GM12878 (cell line): ENCODE measurements at places on chromosomes 4 and X. TPM values are rescaled to one million over a fixed set of nuclear protein-coding genes. Genes with fewer than 3 reads are reported as not detected.

DNA sequence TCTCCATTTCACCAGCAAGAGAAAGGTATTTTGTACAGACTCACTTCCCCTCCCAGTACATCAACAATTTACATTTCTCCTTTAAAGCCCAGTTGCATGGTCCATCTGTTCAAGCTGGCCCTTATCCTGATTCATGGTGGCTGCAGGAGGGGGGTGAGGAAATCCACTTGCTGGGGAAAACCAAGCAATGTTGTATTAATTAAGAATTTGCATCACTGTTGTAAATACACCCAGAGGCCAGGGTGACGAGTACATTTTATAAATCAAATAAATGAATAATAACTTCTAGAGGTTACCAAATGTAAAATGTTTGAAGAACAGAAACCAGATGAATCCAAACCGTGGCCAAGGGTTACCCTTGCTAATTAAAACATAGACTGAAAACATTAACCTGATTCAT lies 395.9 kb upstream of the INTU start:
- no peak overlapping the region for H3K27ac ChIP-seq
- H3K27me3 ChIP-seq: no peaks in the 10 kb centered on the region
- H3K4me1 ChIP-seq: no peaks in the 10 kb centered on the region
- no peak for DNase-seq
- no peaks in the 10 kb centered on the region for H3K36me3 ChIP-seq

TRPC5OS gene
- total RNA-seq: not detected in 2 replicates

ALAS2 gene
- not detected in 2 replicates for total RNA-seq

DNA sequence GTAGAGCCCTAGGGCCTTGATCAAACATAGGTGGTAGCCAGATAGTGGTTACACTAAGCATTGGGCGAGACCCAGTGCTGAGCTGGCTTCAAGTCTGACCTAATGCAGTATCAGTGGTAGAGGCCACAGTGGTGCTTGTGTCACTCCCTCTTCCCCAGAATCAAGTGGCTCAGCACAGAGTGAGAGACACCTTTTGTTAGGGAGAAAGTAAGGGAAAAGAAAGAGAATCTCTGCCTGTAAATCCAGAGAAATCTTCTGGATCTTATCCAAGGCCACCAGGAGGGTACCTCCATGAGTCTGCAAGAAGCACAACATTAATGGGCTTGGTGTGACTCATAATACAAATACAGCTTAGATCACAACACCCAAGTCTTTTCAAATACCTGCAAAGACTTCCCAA lies 117.7 kb upstream of the SLC6A14 start:
- no peak for DNase-seq
- H3K4me1 ChIP-seq: no peaks in the 10 kb centered on the region
- no peak overlapping the region for H3K27ac ChIP-seq
- no peaks in the 10 kb centered on the region for H3K27me3 ChIP-seq

UGT2B10 gene
- total RNA-seq: not detected in 2 replicates

- no peak overlapping the region for H3K4me3 ChIP-seq
- DNase-seq: no peak
- H3K27me3 ChIP-seq: peaks cover 7% of the 10 kb centered on the region
Observed at GRCh38 chr4:174218127-174218790, 65.2 kb downstream of the FBXO8 start.

GRID2 gene
- total RNA-seq: not detected in 2 replicates

DNA sequence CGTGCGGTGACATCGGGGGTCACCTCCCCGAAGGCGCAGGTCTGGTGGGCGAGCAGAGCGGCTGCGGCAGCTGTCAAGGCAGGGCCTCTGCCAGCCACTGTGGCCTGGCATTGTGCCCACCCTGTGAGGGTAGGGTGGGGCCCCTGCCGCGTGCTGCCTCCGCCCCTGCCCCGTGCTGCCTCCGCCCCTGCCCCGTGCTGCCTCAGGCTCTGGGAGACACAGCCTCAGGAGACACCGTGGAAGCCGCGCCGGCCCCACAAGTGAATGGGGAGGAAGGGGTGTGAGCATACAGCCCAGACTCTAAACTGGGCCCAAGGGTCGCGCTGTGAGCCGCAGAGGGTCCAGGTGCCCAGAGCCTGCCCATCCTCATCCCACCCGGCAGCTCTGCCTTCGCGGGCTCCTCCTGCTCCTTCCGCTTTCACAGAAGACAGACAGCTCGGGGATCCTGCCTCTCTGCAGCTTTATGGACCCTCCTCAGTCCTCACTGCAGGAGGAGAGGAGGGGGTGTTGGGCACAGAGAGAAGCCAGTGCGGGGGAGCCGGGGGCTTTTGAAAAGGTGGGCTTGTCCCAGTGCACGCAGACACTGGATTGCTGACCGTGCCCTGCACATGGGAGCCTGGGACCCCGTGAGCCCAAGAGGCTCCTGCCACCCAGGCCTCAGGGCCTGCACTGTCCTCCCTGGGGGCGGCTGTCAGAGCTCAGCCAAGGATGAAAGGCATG lies 27.4 kb downstream of the PCGF3 start:
- DNase-seq: no peak
- H3K27ac ChIP-seq: no peak overlapping the region
- no peaks in the 10 kb centered on the region for H3K4me1 ChIP-seq
- H3K36me3 ChIP-seq: peaks cover 19% of the 10 kb centered on the region; the same call in 1 of the 2 replicates
- H3K27me3 ChIP-seq: no peaks in the 10 kb centered on the region

DNA sequence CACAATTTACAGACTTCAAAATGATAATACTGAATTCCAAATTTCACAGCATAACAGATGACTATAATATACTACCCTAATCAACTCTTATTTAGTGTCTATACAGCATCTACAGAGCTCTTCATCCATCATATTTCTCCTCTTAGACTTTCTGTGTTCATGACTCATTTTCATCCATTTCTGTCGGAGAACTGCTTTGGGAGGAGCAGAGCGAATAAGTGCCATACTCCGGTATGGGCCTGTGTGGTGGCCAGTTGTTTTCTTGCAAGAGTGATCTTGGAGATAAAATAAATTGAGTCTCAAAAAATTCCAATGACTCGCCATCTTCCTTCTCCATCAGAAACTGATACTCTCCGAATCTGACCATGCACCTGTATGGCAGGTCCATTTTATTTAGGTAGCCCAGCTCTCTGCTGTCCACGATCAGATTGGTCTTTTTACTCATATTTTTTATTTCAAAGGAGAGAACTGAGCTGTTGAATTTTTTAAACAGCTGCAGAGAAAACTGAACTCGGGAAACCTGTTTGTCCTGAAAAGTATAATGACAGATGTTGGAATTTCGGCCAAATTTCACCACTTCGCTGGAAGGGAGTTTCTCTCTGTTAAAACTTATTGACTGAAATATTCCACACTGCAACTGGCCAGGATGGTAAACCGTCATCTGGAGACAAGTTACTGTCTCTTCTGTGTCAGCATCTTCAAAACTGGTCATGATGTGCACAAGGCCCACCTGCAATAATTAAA lies 7.8 kb downstream of the TIFA start:
- peaks cover 33% of the 10 kb centered on the region for H3K4me1 ChIP-seq
- H3K4me3 ChIP-seq: peak overlapping the region; percentile 42; the same call in 1 of the 2 replicates
- H3K27me3 ChIP-seq: no peaks in the 10 kb centered on the region
- peak overlapping the region; percentile 99 for H3K27ac ChIP-seq
- DNase-seq: no peak

- no peaks in the 10 kb centered on the region for H3K36me3 ChIP-seq
- H3K4me3 ChIP-seq: peak overlapping the region; percentile 59; the same call in 1 of the 2 replicates
- H3K4me1 ChIP-seq: no peaks in the 10 kb centered on the region
- no peak overlapping the region for H3K27ac ChIP-seq
Observed at GRCh38 chr4:168831919-168832762, 177.9 kb downstream of the CBR4 start.

- no peak overlapping the region for H3K4me3 ChIP-seq
- H3K27ac ChIP-seq: no peak overlapping the region
- H3K36me3 ChIP-seq: no peaks in the 10 kb centered on the region
Observed at GRCh38 chr4:24003926-24004325, 114.1 kb upstream of the PPARGC1A start.

DNA sequence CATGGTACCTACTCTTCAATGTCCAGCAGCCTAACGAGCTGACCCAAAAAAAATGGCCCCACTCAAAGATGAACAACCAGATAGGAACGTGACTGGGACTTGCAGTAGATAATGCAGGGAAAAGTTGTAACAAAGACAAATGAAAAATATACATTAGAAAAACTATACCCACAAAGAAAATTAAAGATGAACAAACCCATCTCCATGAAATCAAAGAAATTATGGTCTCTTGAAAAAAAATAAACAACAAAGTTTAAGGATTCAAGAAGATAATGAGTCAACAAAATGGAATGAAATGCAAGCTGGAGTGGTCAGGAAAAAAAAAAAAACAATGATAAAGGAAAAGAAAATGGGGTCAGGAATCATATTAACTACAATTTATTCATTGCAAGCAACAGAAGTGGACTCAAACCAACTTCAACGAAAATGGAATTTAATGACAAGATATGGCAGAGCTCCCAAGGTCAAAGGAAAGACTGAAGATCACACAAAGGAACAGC lies 309.8 kb upstream of the GALNT7 start:
- no peaks in the 10 kb centered on the region for H3K36me3 ChIP-seq
- no peak overlapping the region for H3K27ac ChIP-seq
- DNase-seq: no peak
- no peaks in the 10 kb centered on the region for H3K27me3 ChIP-seq
- H3K4me3 ChIP-seq: no peak overlapping the region

DNA sequence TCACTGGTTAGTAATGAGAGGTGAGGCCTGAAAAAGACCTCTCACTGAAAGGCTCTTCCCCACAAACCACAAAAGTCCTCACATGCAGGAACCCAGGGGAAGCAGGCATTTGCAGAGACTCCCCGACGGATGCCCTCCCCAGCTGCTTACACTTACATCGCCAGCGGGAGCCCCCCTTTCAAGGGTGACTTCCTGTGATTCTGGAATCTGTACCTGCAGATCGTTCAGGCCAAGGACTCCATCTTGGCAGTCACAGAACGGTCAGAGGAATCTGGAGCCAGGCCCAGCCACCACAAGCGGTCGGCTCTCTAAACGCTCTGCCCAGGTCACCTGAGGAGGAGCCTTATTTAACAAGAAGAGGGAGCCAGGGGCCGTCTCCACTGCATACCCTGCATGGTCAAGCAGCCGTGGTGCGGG lies 71.3 kb upstream of the STS start:
- DNase-seq: no peak
- H3K4me3 ChIP-seq: no peak overlapping the region
- no peaks in the 10 kb centered on the region; the same call in 1 of the 2 replicates for H3K4me1 ChIP-seq
- H3K27ac ChIP-seq: no peak overlapping the region
- peaks cover 7% of the 10 kb centered on the region for H3K36me3 ChIP-seq

MAMLD1 gene
- not detected in 2 replicates for total RNA-seq

TBC1D9 gene
- total RNA-seq: 12.9 and 14.9 TPM in 2 replicates

EDA gene
- not detected in 2 replicates for total RNA-seq

- no peaks in the 10 kb centered on the region for H3K36me3 ChIP-seq
- no peak overlapping the region for H3K4me3 ChIP-seq
- H3K27ac ChIP-seq: no peak overlapping the region
- no peak for DNase-seq
- no peaks in the 10 kb centered on the region for H3K4me1 ChIP-seq
- no peaks in the 10 kb centered on the region for H3K27me3 ChIP-seq
Observed at GRCh38 chr4:155405059-155405458, 28.3 kb upstream of the MAP9 start.

PDLIM3 gene
- total RNA-seq: not detected in 2 replicates

- H3K27ac ChIP-seq: no peak overlapping the region
- no peaks in the 10 kb centered on the region for H3K27me3 ChIP-seq
- H3K4me3 ChIP-seq: no peak overlapping the region
- H3K4me1 ChIP-seq: no peaks in the 10 kb centered on the region
- no peak for DNase-seq
Observed at GRCh38 chr4:167775375-167775774, 317.0 kb upstream of the ANXA10 start.

ERCC6L gene
- total RNA-seq: 8.0 and 8.8 TPM in 2 replicates

GRCh38 chrX:129726307-129727111 lies 12.3 kb upstream of the XPNPEP2 start:
- H3K4me3 ChIP-seq: no peak overlapping the region
- no peak for DNase-seq
- H3K27ac ChIP-seq: no peak overlapping the region
- no peaks in the 10 kb centered on the region for H3K4me1 ChIP-seq

GRCh38 chrX:155938132-155938531 lies 57.0 kb downstream of the VAMP7 start:
- no peak overlapping the region for H3K4me3 ChIP-seq
- no peaks in the 10 kb centered on the region for H3K27me3 ChIP-seq
- no peak for DNase-seq
- H3K36me3 ChIP-seq: 0 out of 2 replicates have a peak, but pooled peaks cover 5% of the 10 kb centered on the region
- no peaks in the 10 kb centered on the region for H3K4me1 ChIP-seq

DNA sequence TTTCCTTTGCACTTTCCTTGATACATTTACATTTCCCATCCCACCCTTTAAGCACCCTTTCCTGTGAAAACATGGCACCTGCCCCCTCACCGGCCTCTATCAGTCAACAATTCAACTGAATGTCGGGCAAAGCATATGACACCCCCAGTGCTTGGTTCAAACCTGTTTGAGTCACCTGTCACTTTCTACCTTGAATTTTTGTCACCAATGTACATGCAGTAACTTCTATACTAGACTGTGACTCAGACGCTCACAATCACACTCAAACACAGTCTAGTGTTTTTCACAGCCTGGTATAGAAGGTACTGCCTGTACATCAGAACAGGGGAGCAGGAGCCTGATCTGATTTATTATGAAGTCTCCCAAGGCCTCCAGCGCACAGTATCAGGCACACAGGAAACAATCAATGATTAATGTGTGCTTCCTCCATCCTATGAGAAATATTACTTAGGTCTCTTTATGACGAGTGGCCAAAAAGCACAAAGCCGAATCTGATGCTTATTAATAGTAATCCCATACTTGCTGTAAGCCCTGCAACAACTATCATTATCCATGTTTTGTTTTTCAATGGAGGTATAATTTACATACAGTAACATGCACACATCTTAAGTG lies 49.2 kb upstream of the FAM9C start:
- peaks cover 54% of the 10 kb centered on the region for H3K4me1 ChIP-seq
- 0 out of 2 replicates have a peak overlapping the region, but pooled peaks have one; percentile 10 for H3K4me3 ChIP-seq
- H3K27me3 ChIP-seq: no peaks in the 10 kb centered on the region
- no peak for DNase-seq
- H3K27ac ChIP-seq: peak overlapping the region; percentile 100

ARX gene
- total RNA-seq: not detected in 2 replicates

DNA sequence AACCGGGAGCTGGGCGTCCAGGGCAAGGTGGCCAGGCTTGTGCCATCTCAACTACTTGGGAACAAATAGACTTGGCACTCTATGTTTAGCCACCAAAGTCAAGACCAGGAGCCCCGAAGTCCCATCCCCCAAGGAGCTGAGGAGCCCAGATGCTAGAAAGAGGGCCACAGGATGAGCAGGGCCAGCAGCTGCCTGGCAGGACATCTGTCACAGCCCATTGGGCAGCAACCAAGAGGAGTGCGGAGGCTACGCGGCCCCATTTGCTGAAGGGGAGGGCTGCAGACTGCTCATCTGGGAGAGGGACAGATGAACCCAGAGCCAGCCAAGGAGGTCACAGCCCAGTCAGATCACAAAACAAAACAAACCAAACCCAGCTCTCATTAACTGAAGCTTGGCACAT lies 22.9 kb upstream of the SOWAHD start:
- H3K4me1 ChIP-seq: no peaks in the 10 kb centered on the region
- no peaks in the 10 kb centered on the region for H3K36me3 ChIP-seq
- no peak for DNase-seq
- H3K4me3 ChIP-seq: no peak overlapping the region

FGA gene
- total RNA-seq: 2.8 and 3.6 TPM in 2 replicates

GPC3 gene
- total RNA-seq: 0.58 and 0.82 TPM in 2 replicates

GRCh38 chr4:94452476-94453371 lies 982 bp downstream of the PDLIM5 start:
- H3K4me3 ChIP-seq: peak overlapping the region; percentile 87
- H3K4me1 ChIP-seq: peaks cover 5% of the 10 kb centered on the region; the same call in 1 of the 2 replicates
- no peaks in the 10 kb centered on the region for H3K36me3 ChIP-seq
- no peaks in the 10 kb centered on the region for H3K27me3 ChIP-seq
- no peak for DNase-seq

WWC2 gene
- 0.19 and 0.72 TPM in 2 replicates for total RNA-seq

SMIM31 gene
- not detected in 2 replicates for total RNA-seq
